ENCODE measurements at places on chromosomes 16 and 17.

DNA sequence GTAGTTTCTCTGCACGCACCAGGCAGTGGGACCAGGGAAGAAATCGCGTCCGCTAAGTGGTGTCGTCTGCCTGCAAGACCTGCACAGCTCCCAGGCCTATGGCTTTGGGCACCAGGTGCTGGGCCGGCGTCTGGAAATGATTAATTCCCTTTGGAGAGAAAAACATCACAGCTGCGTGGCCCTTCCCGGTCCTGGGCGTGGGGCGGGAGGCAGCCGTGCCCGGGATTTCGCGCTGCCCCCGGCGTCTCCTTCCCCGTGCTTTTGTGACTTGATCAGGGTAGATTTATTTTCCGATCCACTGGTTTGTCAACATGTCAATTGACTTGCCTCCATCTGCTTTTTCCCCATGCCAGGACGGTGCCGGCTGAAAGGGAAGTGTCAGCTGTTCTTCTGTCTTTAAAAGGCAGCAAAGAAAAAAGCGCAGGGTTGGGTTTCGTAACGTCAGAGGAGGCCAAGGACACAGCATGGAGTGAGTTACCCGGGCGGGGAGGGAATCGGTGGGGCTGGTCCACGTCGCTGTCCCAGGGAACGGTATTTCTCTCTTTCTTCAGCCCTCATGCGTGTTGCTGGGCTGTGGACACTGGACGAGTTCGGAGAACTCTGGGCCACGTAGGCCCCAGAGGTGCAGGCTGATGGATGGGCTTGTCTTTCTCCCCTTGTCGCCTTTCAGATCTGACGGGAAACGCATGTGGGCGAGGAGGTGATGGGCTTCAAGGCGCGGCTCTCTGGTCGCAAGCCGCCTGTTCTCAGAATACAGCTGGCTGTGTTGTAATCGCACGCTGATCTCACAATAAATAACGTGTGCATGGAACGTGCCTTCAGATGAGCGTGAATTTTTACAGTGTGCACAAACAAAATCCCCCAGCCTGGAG, 188.1 kb upstream of the ZNF469 start:
- DNase-seq, result no peak

GRCh38 chr16:9518051-9518450, 426.6 kb downstream of the HAPSTR1 start:
- no peak for DNase-seq

GRCh38 chr16:12188935-12189249, 212.4 kb downstream of the SNX29 start:
- no peak for DNase-seq

DNA sequence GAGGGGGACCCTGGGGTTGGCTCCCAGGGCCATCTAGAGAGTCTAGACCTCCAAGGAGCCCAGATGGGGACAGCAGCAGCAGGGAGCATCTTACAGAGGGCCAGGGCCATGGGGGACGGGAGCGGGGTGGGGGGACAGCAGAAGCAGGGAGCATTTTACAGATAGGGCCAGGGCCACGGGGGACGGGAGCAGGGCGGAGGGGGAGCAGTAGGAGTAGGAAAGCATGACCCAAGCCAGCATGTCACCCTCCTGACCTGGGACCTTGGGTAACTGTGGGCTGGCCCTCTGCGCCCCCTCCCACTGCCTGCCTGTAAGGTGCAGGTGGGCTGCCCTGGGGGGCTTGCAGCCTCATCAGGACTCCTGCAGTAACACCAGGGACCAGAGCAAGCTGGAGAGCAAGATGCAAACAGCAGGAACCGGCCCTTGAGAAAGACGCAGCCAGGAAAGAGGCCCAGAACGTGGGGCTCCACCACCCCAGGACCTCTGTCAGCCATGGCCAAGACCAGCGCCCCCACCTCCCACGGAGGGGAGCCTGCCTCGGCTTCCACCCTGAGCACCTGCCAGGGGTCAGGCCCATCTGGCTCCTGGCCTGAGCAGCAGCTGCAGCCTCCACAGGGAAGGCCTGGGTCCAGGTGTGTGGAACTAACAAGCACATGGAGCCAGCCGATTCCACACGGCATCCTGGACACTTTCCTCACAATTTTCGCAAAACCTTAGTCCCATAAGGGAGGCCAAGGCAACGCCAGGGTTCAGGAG, 2.4 kb downstream of the ZNF598 start:
- DNase-seq, result no peak

DNA sequence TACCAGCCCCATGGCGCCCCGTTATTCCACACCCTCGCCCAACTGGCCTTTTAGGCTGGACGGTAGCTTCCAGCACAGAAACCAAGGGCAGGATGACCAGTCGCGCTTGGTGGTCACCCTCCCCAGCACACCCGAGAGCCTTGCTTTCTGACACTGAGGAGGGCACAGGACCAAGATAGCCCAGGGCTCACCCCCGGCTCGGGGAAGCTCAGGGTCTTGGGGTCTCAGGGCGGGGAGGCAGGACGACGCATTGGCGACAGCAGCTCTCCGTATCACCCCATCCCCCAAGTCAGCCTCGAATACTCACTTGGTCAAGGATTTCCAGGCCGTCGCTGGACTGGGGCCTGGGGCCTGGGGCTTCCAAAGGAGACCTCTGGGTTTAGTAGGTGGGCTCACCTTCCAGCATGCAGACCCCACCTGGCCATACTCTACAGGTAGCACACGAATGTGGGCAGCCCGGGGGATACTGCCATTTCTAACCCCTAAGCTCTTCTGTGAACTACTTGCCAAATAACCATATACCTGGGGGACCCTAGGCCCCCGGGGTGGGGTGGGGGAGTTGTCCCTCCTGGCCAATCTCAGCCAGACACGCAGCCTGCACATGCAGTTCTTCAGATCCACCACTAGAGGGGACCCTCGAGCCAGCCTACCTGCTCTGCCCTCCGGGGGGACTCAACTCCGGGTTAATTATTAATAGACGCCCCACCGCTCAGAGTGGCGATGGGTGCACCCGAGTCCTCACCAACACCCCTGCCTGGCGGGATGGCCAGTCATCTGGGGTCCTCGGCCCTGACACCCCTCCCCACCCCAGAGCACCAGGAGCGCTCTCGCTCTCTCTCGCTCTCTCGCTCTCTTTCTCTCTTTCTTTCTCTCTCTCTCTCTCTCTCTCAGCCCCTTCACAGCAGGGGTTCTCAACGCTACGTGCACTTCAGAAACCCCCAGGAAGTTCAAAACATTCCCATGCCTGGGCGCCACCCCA, 30.0 kb downstream of the TBC1D16 start:
- DNase-seq, result peak; percentile 52

GRCh38 chr16:19879241-19879792, 5.3 kb downstream of the GPRC5B start:
- DNase-seq, result no peak

DNA sequence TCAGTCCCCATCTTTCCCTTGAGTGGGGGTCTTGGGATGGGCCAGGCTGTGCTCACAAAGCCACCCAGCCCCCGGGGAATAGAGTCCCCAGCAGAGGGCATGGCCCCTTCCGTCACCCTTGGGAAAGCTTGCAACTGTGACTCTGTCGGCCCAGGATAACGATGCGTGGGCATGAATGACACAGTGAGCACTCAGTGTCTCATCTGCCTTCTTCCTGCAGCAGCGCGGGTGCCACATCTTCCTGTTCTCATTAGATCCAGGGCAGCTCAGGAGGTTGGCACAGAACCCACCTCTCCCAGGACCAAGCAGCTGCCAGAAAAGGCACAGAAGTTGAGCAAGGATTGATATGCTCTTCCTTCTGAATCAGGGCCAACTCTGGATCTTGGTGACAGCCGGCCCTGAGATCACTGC, 84.7 kb downstream of the MRC2 start:
- DNase-seq, result no peak

- DNase-seq, result peak; percentile 21
Observed at GRCh38 chr17:82272495-82273326, 789 bp downstream of the CSNK1D start.

DNA sequence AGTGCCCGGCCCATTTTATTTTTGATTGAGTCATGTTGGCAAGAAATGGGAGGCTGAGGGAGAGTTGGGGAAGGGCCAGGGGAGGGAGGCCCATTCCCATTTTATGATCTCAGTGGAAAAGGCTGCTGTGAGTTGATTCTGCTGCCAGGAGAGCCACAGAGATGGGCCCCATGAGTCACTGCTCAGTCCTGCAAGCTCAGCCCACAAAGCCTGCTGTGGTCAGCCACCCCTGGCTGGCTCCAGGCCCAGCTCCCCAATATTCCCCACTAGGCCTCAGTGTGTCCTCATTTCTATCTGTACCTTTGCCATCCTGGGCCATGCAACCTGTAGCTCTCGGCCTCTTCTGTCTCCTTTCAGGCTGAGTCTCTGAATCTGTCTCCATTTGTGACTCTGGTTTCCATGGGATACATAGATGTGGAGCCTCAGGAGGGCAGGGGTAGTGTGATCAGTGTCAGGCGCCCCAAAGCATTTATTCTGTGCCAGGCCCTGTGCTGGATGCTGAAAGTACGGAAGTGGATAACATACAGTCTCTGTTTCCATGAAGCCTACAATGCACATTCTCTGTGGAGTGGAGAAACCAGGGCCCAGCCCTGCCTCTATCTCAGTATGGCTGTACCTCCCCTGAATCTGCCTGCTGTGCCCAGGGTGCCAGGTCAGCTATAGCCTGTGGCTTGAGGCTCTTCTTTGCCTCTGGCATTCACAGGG, 1.9 kb upstream of the PLEKHG4 start:
- peak; percentile 15 for DNase-seq

DNA sequence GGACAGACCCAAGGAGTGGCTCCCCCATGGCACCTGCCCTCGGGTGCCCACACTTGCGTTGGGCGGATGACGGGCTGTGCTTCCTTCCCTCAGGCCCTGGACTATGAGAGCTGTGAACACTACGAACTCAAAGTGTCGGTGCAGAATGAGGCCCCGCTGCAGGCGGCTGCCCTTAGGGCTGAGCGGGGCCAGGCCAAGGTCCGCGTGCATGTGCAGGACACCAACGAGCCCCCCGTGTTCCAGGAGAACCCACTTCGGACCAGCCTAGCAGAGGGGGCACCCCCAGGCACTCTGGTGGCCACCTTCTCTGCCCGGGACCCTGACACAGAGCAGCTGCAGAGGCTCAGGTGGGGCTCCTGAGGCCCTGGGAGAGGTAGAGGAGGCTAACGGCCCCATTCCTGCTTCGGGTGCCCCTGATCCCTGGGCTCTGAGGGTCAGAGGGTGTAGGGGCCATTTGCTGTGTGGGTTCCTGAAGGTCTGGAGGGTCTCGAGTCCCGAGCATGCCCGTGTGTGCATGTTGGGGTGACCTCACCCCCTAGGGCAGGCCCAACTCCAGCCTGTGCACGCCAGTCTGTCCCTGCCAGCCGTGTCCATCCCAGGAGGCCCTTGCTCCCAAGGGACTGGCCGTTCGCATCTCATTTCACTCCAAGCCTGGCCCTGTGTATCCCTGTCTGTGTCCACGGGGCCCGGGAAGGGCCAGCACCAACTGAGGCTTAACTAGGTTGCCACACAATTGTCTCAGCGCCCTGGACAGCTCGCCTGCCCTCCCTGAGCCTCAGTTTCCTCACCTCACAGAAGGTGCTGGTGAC, 10.0 kb downstream of the SLC22A31 start:
- DNase-seq, result no peak

DNA sequence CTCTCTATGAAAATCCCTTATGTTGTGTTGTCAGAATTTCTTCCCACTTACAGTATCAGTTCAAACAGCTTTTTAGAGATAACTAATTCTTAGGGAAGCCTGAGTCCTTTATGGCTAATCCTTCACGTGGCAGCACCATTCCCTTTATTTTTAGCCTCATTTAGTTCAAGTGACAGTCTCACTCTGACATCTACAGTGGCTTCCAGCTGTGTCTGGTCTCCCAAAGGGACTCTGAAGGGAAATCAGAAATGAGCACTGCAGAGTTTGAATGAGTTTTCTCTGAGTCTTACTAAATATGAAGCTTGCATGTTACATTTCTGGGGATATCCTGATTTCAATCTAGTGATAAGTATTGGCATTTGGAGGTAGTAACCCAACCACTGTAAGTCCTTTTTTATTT, 1104.1 kb downstream of the CDH11 start:
- DNase-seq, result no peak

DNA sequence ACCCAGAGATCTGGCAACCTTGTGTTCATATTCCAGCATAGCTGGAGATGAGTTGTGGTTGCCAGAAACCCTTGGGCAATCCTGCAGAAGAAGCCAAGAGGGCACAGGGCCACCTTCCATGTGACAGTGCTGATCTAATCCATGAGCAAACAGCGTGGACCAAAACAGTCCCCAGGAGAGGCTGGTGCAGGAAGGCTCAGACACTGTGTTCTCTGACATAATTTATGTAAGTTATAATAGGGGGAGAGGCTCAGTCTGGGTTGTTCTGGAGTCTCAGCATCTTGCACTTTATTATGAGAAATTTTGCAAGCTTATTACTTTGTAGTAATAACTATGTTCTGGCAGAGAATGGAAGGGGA, 273.9 kb downstream of the HAPSTR1 start:
- DNase-seq, result no peak

- no peak for DNase-seq
Observed at GRCh38 chr16:55144651-55145050, 179.4 kb upstream of the IRX6 start.

DNA sequence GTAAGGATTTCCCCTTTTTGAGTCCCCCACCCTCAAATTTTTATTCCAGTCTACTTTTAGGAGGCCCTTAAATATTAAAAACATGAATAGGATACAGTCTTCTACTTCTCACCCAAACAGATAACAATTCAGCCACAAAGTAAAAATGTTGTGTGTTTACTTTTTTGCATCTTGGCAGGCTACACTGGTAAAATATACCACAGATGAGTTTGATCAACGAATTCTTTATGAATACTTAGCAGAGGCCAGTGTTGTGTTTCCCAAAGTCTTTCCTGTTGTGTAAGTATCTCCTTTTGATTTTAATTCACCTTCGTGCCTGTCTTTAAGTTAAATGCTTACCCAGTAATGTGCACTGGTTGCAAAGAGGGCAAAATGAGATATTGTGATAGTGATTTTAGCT, 34.4 kb upstream of the RAB11FIP4 start:
- DNase-seq, result no peak

DNA sequence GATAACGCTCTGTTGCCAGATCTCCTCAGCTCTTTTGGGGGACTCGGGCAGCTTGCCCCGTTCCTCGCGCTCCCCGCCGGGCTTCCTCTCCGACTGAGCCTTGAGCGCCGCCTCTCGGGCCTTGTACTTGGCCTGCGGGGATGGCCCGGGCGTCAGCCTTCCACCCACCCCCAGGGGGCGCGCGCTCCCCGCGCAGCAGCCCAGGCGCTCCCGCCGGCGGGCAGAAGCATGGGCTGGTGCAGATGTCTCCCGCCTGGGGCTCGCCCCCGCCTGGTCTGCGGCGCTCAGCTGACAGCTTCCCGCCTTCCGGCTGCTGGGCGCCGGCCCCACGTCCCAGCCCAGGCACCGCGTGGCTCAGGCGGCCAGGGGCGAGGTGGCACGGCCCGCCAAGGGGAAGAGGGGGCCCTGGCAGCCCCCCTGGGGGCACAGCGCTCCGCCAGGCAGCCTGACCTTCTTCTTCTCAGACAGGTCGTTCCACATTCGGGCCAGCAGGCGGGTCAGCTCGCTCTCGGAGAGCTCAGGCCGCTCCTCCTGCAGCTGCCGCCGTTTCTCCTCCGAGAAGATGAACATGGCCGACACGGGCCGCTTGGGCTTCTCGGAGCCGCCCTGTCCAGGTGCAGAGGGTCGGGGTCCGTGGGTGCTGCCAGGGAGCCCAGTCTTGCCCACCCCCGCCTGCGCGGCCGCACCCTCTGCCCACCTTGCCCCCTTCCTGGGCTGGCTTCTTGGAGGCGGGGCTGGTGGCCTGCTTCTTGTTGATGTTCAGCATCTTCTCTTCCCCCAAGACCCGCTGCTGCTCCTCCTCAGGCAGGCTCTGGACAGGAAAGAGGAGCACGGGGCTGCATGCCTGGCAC, 8.9 kb downstream of the UBTF start:
- DNase-seq, result peak; percentile 91

Measured in stimulated activated CD4-positive, alpha-beta T cell treated with anti-CD3 and anti-CD28 coated beads, Interleukin-2, amount 100 ng/mL, for 48 hours (primary cell).